ENCODE measurements at places on chromosomes 4 and X.

DNA sequence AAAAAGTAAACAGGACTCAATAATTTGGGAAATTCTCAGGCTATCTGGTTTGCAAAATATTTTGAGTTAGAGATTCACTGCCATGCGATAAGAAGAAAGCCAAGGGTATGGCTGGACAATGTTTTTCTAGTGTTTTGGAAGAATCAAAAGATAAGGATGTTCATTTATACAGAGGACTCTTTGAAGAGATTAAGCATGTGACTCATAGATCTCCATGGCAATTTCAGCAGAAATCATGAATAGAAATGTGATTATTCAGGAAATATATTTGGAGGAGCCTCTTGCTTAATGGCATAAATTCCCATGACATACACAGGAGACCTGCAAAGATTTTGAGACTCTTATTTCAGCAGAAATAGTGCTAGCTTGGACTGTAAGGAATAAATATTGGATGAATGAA is 16.7 kb upstream of the FRAS1 start:
- DNase-seq, result no peak

DNA sequence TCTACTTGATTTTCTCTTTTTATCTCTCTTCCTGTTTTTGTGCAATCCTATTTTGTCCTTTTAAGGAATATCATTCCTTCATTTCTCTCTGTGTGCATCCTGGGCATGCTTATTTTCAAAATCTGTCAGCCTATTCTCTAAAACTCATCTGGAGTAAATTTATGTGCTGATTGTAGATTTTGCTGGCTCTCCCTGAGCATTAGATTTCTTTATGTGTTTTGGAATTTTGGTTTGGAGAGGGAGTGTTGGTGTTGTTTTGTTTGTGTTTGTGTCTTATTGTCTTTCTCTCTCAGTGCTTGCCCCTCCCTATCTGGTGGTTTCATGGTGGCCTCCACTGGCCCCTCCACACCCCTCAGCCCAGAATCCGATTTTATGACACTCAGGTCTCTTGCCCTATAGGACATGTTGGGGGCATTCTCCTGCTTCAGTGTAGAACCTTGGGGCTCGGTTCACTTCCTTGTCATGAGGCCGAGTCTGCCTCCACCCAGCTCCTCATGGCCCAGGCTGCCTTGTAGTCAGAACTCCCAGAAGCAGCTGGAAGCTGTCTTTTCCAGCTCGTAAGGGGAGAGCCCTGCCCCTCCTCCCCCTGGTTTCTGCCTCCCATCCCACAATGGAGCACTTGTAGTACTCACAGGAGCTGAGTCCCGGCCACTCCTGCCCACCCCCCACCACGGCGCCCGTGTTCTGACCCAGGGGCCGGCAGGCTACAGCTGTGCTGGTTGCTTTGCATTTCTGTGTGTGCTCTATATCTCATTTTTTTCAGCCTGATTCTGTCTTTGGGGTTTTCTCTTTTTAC is 24.5 kb upstream of the PJA1 start:
- no peak for DNase-seq

- no peak for DNase-seq
Observed at GRCh38 chr4:83109480-83110222, 4.9 kb downstream of the PLAC8 start.

DNA sequence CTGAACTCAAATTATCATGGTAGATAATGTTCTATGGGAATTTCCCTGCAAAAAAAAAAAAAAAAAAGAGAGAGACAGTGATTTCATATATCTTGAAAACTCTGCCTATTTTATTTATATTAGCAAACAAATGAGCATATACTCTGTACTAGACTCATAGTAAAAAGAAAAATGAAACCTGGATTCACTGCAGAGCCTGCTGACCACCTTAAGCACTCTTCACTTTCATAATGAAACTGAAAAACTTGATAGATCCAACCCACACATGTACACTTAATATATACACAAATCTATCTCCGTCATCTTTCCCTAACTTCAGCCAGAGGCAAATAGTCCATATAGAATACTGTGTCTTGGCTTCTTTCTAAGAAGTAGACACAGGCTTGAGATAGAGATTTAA is 226.1 kb upstream of the KCNIP4 start:
- DNase-seq, result no peak

- DNase-seq, result no peak
Observed at GRCh38 chr4:78047366-78047765, 9.8 kb upstream of the FRAS1 start.

GRCh38 chr4:14701896-14702295 is 300.4 kb upstream of the CPEB2 start:
- no peak for DNase-seq

- DNase-seq, result no peak
Observed at GRCh38 chr4:90715242-90715641, 588.0 kb downstream of the CCSER1 start.

DNA sequence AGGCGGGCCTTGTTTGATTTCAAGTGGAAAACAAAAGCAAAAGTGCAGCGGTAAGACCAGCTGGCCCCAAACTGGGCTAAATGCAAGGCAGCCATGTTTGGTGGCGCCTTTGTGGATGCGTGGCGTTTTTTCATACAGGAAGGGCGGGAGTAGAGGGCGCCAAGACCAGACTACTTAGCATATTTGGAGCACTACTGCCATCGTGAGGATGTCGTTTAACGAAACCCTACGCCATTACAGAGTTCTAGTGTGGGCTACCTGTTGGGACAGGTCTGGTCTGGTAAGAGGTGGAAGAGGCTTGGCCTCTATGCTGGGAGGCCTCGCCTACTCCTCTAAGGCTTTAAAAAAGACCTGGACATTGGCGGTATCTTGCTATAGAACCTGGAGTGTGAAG is 230.7 kb upstream of the STK26 start:
- DNase-seq, result peak; percentile 81

DNA sequence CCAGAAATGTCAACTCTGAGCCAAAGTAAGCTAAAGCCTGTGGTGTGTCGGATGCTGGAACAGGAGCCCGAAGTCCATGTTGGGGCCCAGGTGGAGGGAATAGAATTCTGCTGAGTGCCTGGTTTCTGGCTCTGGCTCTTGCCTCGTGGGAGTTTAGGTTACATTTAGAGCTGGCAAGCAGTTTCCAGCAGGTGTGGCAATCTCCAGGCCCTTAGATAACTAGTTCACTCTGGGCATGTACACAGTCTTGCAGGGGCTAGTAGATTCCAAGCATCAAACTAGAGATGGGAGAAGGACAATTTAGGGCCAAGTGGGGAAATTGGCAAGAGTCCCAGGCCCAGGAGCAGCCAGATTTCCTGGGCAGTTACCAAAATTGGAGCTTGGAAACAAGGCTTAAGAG is 56.3 kb upstream of the STOX2 start:
- no peak for DNase-seq

DNA sequence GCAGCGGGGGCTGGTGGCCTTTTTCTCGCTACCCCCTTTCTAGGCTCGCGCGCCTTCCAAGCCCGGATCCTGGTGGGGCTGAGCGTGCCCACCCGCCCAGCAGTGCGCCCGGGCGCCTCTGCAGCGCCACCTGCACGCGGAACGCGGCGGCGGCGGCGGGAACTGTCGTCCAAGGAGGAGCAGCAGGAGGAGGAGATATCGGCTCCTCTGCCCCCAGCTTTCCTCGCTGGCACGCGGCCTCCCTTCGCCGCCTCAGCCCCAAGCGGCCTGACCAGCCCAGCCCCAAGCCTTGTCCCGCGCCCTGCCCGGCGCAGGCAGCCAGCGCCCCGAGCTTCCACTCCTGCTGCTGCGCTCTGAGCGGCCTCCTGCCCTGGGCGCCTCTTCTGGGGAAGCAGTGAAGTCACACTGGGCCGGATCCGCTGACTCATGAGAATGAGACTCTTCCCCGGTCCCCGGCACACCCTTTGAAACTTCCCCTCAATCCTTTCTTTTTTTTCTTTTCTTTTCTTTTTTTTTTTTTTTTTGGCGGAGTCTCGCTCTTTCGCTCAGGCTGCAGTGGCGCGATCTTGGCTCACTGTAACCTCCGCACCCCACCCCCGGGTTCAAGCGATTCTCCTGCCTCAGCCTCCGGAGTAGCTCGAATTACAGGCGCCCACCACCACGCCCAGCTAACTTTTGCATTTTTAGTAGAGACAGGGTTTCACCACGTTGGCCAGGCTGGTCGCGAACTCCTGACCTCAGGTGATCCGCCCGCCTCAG is 10.6 kb upstream of the ELF4 start:
- no peak for DNase-seq

GRCh38 chrX:39752815-39753214 is 344.9 kb downstream of the BCOR start:
- DNase-seq, result no peak

DNA sequence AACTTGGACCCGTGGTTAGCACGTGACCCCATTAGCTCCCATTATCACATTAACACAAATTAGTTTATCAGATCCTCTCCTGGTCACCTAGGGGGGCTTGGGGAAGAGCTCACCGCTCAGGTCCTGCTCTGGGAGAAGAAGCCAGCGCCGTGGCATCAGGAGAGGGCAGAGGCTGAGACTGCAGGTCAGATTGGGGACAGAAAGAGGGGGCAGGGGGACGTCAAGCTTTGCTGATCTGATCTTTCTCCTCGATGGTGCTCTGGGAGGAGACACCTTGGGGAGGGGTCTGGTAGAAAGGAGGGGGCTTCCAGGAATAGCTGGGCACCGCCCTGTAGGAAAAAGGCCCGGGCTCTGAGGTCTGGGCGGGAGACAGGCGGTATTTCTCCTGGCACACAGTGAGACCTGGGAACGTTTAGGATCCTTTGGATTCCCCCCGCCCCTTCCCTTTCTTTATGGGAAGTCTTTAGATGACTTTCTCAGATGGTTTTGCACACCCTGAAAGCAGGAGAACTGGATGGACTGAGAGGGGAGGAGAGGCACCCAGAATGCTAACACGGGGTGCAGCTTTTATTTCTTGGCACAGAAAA is 9.1 kb upstream of the ELF4 start:
- no peak for DNase-seq

DNA sequence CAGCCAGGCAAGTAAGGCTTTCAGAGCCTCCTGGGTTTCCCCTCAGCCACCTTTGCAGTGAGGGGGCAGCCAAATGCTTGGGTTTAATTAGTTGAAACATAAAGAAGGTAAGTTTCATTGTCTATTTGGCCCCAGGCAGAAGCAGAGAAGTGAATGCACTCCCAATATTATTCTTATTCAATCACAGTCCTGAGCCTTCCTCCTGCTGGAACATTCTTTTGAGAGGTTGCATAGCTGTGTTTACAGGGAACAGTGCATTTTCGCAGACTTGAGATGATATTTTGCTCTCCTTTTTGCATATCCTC is 13.9 kb downstream of the SLC2A9 start:
- DNase-seq, result no peak

DNA sequence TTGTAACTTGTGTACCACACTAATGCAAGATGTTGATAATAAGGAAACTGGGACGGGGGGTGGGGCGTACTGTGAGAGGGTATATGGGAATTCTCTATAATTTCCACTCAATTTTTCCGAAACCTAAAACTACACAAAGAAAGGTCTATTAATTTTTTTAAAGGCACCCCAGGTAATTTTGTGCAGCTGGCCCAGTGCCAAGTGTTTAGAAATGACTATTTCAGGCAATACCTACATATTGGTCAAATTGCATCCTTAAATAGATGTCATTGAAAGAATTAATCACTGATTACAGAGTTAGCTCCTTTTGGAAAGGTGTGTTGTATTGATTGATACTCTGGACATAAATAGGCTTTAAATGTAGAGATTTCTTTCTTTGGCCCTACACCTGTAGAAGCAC is 10.1 kb upstream of the MTMR1 start:
- DNase-seq, result no peak

- peak; percentile 91 for DNase-seq
Observed at GRCh38 chr4:183960046-183960420, 54.9 kb downstream of the STOX2 start.

DNA sequence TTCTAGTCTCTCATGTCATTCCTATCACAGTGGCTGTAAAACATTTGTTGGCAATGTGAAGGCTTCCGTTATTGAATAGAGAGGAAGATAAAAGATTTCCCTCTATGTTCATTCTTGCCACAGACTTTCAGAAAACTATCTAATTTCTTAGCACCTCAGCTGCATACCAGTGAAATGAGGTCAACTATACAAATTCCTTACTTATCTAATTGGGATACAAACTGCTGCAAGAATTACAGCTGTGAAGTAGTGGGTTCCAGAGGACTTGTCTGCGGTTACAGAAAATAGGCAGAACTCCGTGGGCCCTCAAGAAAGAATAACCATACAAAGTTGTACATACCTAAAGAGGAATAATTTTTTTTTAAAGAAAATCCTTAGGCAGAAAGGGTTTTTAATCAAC is 175.8 kb downstream of the PPP1R2C start:
- no peak for DNase-seq

DNA sequence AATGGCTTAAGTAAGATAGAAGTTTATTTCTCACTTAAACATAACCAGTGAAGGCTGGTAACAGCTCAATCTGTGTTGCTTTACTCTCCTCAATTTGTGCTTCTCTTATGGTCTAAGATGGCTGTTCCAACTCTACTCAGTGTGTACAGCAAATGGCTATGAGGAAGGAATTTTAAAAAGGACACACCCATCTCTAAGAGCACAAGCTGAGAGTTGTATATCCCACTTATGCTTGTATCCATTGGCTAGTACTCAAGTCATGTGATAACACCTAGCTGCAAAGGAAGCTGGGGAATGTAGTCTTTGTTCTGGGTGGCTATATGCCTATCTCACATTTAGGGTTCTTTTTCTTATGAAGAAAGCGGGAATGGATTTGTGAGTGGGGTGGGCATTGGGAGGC is 63.3 kb downstream of the GPAT3 start:
- DNase-seq, result no peak

GRCh38 chr4:86558797-86559196 is 35.3 kb upstream of the PTPN13 start:
- DNase-seq, result no peak

DNA sequence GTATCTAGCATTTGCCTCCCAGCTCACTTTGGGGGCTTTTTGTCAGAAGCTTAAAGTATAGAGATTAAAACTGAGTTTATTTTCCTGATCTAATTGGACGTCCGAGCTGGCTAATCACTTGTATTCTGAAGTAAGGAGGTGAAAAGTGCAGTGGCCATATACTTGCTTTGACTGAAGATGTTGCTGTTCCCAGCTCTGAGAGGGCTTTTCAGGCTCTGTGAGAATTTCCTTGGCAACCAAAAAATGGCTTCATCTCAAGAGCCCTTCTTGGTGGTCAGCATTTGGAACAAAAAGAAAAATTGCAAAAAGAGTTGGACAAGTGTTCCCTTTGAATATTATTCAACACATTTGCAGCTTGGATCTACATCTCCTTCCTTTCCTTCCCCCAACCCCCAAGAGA is 67.0 kb downstream of the SLC4A4 start:
- no peak for DNase-seq

- DNase-seq, result no peak
Observed at GRCh38 chr4:110411574-110412011, 64.4 kb upstream of the ENPEP start.

DNA sequence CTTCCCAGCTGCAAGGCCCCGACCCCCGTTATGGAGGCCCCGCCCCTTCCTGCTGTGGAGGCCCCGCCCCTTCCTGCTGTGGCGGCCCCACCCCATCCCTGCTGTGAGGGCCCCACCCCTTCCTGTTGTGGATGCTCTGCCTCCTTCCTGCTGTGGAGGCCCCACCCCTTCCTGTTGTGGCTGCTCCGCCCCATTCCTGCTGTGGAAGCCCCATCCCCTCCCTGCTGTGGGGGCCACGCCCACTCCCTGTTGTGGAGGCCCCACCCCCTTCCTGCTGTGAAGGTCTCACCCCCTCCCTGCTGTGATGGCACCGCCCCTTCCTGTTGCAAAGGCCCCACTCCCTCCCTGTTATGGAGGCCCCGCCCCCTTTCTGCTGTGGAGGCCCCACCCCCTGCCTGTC is 104.9 kb upstream of the PSAPL1 start:
- DNase-seq, result no peak
